Activated CD4-positive, alpha-beta T cell treated with anti-CD3 and anti-CD28 coated beads, Interleukin-2, amount 50 U/mL, for 48 hours (primary cell): ENCODE measurements at places on chromosomes 2 and 18.

DNA sequence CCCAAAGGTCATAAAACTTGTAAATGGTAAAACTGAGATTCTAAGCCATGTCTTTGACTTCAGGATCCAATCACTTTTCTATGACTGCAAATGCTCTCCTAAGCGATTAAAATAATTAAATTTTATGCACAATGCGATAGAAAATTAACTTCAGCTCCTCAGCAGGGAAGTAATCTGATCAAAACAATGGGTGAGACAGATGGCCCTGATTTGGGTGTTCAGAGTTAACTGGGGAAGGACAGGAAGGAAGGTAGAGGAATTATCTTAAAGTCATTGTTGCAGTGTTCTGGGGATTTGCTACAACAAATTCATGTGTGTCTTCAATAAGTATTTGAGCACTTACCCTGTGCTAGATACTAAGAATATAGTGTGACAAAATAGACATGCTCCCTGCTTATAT lies 446.0 kb upstream of the MEX3C start:
- DNase-seq = no peak

DNA sequence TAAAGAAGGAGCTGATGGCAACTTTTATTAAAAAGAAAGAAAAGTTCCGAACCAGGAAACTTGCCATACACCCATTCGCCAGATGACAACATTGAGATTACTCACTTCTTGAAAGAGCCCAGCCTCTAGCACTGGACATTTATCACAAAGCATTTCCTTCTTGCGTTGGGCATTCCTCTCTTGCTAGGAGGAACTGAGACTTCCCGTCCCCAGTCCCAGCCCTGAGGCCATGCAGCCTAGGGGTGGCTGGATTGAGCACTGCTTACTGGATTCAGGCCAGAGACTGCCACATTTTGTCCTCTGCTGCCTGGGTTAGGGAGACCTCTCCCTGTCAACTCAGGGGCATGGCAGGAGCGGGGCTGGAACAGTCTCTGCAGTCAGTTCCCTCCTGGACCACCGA lies 80.1 kb downstream of the SDC1 start:
- DNase-seq = no peak

- no peak for DNase-seq
Measured at GRCh38 chr2:119282996-119283511, 59.4 kb downstream of the STEAP3 start.

- DNase-seq = no peak
Measured at GRCh38 chr2:239305222-239305575, 95.6 kb downstream of the HDAC4 start.

- no peak for DNase-seq
Measured at GRCh38 chr18:2173486-2173885, 397.8 kb downstream of the METTL4 start.

DNA sequence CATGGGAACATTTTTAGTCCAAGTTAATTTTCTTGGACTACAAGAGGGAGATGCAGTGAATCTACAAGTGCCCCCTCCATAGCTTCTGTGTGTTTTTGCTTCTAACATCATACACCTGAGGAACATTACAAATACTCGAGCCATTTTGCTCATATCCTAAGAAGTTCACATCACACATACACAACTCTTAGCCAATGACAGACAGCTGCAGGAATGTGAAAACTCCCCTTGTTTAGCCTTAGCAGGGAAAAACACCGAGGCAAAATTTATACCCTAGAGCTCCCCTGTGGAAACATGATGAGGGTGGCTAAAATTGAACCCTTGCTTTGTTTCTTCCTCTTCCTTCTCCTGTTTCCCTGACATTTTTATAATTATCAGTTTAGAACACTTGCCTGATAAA lies 928.3 kb upstream of the NRXN1 start:
- DNase-seq = no peak

- no peak for DNase-seq
Measured at GRCh38 chr2:202361108-202361507, 15.0 kb upstream of the BMPR2 start.
